ENCODE measurements at places on chromosomes 2 and 18.

DNA sequence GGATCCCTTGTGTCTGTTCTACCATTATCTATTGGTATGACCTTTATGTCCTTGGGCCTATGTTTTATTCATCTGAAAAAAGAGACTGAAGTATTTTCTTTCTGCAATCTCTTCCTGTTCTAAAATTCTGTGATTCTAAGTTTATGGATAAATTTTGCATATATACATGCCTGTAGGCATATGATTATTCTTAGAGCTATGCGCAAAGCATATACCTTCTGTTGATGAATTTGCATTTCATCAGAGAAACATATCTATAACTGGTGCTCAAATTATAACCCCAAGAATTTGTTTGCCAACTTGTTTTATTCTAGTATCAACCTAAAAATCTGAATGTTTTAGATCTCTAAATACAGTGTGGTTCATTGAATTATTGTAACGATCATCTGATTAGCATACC is 6.7 kb downstream of the CACNB4 start:
- DNase-seq = no peak

DNA sequence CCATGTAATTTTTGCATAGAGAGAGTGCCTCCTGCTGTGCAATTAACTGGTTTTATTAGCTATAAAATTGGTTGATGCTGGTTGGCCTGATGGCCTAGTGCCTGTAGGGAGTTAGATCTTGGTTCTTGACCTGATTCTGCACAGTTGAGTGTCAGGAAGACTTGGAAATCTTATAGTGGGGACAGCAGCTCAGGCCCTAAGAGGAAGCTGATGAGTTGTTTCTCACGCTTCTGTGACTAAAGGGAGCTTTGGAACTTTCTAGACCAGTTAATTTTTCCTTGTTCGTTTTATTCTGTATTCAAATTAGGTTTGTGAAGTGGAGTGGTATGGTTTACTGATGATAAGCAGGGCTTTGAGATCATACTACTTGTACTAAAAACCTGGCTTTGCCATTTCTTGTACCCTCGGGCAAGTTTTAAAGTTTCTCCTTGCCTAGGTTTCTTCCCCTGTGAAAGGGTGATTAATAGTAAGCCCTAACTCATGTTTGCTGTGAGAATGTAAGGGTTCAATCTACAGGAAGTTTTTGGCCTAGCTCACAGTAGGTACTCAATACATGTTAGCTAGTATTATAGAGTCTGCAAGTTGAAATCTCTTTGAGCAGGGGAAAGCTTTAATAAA is 82.1 kb downstream of the MAP3K20 start:
- DNase-seq = no peak

DNA sequence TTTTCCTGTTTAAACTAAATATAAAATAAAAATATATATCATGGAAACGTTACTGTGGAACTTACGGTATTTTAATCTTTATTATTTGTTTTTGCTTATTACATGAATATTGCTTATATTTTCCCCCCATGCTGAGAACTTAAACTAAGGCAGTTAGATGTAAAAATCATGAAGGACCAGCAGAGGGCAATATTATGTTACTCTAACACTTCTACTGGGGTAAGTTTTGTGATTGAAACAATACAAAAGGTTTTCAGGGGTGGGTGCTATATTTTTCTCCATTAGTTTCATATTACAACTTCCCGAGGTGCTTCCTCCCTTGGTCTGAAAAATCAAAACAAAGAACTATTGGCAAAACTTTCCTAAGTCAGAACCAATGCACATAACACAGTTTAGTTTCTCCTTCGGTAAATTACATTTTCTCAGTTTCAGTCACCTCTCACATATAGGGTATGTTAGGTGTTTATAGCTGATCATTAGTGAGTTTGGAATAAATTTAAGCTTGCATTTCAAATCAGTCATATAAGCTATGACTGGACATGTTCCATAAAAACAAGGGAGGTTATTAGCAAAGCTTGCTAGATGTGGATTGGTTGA is 54.8 kb downstream of the ZNF407 start:
- DNase-seq = no peak

DNA sequence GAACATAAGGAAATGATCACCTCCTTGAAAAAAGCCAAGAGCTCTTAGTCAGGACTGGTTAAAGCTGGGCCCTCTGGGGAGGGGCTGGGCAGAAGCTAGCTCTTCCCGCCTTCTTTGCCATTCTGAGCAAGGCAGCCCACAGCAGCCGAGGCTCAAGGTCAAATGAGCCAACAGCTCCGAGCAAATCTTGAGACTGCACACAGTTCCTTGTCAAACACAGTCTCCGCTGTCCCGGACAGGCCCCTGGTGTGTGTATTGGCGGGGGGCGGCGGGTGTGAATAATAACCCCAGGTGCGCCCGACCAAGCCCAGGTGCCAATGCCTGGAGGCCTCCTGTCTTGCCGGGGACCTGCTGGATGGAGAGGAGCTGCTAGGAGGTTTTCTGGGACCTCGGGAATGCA is 46.4 kb upstream of the ACAA2 start:
- DNase-seq = no peak

DNA sequence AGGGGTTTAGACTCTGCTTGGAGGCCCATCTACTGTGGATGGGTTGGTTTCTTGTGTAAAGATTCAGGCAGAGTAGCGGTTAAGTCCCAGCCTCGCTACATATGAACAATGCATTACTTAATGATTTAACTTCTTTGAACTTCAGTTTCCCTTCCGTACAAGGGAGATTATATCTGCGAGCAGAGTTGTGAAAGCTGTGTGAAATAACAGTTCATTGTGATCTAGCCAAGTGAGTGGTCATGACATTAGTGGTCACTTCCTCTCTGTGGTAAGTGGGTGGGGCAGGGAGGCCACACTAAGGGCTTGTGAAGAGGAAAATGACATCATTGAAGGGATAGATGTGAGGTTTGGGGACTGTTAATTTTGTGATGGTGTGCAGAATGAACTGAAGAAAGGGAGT is 14.1 kb upstream of the MEX3C start:
- DNase-seq = peak; percentile 72

GRCh38 chr18:77147418-77147852 is 14.9 kb upstream of the MBP start:
- DNase-seq = peak; percentile 38

Measured in activated T-cell treated with anti-CD3 and anti-CD28 coated beads, Interleukin-2, amount 50 U/mL, for 48 hours (primary cell).